ENCODE measurements at places on chromosomes 6 and 20. TPM values are rescaled to one million over a fixed set of nuclear protein-coding genes. Genes with fewer than 3 reads are reported as not detected.

Gene TMEM14A
- total RNA-seq, result 38.4 TPM

Gene GSTA3
- total RNA-seq, result not detected

Gene ACTR5
- total RNA-seq, result 15.9 TPM

Gene BPIFB4
- 0.22 TPM for total RNA-seq

Gene YTHDF1
- total RNA-seq, result 37.3 TPM

Gene WFDC12
- not detected for total RNA-seq

Gene PI3
- not detected for total RNA-seq

Data from camera-type eye (tissue), 1 donor.